ENCODE measurements at places on chromosomes 2 and 18.

- DNase-seq = no peak
Measured at GRCh38 chr2:173161040-173161439, 85.4 kb downstream of the MAP3K20 start.

GRCh38 chr2:210593166-210593565, 36.8 kb downstream of the CPS1 start:
- DNase-seq = no peak

GRCh38 chr18:12628706-12629702, 28.9 kb downstream of the SPIRE1 start:
- DNase-seq = no peak

DNA sequence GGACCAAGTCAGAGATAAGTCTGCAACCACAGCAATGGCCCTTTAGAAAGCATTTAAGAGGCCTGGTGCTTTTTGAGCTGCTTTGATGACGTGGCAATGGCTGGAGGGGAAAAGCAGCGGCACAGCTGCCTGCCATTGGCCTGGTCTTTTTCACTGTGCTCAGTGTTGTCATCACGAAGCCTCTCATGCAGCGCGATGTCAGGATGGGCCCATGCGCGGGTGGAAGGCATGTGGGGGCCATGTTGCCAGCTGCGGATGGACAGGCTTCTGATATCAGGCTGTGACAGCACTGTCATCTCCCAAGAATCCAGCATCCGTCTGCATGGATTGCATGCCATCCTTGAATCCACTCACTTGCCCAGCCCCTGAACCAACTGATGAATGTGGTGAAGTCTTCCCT, 204.5 kb downstream of the ACKR3 start:
- DNase-seq = no peak

DNA sequence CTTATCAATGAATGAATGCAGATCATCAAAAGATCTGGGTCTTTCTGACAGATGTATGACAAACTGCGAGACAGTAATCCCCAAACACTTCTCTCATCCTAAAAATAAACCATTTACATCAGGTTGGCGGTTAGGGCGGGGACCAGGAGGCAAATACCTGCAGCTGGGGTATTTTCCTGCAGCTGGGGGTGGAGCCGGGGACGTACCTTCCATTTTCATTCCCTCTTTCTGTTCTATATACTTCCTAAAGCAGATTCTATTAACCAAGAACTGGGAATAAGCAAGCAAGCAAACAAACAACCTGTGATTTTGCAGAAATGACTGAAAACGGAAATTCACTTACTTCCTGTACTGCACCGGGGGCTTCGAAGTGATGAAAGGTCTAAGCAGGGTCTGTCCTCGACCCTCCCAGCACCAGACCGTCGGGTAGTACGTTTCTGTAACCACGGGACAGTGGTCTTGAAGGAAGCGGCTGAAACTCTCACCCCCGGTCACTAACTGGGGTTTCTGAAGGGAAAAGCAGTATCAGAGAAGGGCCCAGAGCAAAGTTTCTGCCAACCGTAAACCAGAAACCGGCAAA, 1.2 kb downstream of the ABHD3 start:
- DNase-seq = no peak

DNA sequence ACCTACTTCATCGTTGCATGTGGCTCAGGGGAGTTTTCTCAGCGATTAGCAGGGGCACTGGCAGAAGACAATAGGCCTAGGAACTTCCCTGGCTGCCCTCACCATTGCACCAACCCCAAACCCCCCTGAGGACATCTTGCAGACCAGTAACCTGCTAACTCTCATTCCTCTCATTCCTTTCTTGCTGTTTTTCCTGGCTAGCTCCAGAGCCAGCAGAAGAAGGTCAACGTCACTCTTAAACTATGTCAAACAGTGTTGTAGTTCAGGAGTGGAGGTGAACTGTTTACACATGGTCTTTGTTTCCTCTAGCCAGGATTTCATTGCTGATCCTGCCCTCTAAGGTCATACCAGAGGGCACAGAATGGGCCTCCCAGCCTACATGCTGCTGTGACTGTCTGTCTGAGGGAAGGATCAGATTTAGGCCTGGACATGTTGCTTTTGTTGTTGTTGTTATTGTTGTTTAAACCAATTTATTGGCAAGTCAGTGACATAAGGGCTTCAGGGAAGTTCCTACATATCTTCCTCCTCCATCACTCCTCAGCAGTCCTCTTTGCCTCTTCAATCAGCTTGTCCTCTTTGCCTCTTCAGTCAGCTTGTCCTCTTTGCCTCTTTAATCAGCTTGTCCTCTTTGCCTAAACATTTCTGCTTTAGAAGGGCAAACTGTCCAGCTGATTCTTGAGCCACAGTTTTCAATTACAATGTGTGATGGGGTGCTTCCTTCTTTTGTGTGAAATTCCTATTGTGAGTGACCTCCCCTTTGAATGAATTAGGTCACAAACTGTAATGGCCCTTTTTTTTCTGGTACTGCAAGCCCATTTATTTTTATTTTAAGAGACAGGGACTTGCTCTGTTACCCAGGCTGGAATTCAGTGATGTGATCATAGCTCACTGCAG, 471.9 kb upstream of the TNP1 start:
- DNase-seq = peak; percentile 28

Data from progenitor cell of endocrine pancreas (in vitro differentiated cells).